ENCODE measurements at places on chromosomes 4 and X.

GRCh38 chr4:104507112-104507511 is 12.4 kb upstream of the CXXC4 start:
- no peak for DNase-seq

DNA sequence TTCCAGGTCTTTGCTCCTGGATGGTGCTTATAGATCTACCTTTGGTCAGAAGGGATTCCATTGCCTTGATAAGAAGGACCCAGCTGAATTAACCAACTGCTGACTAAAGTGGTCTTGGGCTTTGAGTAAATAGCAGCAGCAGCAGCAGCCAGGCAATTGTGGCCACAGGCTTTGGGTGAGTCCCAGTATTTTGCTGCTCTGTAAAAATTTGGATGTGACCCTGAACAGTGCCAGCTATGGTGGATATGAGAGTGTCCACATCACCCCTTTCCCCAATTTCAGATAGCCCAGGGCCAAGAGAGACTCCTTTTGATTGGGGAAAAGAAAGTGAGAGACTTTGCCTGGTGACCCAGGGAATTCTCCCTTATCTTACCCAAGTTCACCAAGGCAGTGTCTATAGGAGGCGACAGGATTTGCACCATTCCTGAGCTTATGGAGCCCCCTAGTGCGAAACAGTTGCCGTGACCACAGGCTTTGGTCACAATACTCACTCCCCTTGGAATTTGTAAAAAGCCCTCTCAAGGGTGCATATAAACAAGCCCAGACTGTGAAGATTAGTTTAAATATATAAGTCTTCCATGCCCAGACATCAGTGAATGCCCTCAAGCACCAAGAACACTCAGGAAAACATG is 518.0 kb downstream of the TMA16 start:
- DNase-seq = no peak

GRCh38 chr4:11223311-11223710 is 205.4 kb downstream of the HS3ST1 start:
- DNase-seq = peak; percentile 3

DNA sequence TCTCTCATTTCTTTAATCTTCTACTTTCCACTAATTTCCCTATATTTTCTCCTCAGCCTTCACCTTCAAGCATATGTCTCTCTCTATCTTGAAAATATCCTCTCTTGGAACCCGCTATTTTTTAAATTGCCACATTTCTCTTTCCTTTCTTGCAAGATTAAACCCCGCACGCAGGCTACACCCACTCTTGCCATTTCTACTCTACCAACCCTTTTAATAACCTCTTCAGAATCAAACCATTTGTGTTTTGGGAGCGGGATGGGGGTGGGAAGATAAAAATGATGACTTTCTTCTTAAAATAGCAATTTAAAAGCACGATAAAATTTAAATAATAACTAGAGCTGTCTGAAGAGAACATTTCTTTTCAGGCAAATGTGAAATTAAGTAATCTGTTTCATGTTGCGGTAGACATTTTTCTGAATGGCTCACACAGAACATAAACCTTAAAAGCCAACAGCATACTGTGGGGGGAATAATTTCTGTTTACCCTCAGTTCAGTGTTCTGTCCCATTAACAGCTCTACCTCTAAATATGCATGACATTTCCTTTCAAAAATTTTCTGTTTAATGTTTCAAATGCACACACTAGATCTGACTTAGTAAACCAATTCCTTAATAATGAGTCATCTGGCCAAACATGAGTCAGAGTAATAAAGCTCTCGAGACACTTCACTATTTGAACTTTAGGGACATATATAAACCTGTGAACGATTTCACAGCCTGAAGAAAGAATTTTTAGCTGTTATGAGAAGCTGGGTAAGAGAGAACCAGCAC is 20.5 kb downstream of the ARSJ start:
- DNase-seq = no peak

DNA sequence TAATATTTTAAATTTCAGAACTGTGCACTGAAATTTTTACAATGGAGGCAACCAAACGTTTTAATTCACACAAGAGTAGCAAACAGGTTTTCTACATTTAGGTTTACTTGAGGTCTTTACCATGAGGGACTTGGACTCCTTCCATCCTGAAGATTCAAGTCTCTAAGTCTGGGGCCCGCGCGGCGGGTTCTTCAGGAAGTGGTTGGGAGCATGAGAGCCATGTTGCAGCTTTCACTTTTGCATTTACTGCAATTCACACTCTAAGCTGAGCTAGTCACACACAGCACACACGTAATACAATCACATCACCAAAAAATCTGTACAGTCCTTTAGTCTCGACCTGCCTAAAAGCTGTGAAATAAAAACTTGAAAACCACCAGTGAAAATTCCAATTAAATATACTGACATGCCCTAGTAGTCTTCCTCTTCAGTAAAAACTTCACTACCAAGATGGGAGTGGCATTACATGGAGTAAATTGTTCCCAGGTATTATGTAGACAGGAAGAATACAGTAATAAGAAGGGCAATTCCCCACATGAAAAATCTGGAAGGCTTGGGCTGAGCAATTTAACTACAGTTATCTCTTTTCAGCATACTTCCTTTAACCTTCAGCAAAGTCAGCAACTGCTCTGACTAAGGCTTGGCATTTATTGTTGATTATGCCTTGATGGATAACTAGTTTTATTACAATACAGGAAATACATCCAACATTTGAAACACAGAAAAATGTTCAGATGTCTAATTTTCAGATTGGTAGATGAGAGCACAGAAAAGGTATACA is 571.1 kb upstream of the DIPK2B start:
- no peak for DNase-seq

DNA sequence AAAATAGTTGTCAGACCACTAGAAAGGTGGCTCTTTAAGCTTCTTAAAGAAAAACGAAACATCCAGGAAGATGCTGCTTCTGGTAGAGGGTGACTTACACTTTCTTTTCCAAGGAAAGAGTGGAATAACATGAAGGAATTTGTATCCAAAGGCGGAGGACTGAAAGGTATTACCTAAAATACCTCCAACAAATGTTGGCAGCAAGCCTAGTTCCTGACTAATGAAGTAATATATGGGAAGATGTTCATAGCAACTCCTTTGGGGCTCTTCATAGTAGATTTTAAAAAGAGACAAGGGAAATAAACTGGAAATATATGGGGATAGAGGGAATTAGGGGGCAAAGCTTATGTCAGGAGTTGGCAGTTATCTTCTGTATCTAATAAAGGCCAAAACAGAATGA is 116.2 kb downstream of the AASDH start:
- no peak for DNase-seq

GRCh38 chrX:71650333-71650969 is 16.9 kb upstream of the LOC101059915 start:
- no peak for DNase-seq

GRCh38 chr4:152892974-152893373 is 43.1 kb upstream of the FHDC1 start:
- no peak for DNase-seq

DNA sequence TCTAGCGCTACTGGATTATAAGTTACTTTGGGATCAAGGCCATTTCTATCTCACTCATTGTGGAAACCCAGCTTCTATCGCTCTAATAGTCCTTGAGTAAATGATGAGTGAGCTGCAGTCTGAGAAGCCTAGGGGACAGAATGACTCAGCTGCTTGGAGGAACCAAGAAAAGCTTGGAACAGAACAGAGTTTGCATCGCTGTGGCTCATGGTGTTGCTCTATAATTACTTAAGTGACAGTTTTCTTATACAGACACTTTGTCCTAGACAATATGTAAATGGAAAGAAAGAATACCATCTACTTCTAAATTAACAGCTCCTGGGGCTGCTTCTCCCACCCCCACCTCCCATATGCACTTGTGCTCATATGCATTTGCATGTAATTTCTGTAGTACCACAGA is 156.9 kb downstream of the SLIT2 start:
- no peak for DNase-seq

DNA sequence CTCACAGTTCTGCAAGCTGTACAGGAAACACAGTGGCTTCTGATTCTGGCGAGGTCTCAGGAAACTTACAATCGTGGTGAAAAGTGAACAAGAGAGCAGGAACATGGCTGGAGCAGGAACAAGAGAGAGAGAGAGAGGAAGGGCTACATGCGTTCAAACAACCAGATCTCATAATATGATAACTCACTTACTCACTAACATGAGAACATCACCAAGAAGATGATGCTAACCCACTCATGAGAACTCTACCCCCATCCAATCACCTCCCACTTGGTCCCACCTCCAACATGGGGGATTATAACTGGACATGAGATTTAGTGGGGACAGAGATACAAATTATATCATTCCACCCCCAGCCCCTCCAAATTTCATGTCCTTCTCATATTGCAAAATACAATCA is 9.8 kb upstream of the TLR1 start:
- no peak for DNase-seq

DNA sequence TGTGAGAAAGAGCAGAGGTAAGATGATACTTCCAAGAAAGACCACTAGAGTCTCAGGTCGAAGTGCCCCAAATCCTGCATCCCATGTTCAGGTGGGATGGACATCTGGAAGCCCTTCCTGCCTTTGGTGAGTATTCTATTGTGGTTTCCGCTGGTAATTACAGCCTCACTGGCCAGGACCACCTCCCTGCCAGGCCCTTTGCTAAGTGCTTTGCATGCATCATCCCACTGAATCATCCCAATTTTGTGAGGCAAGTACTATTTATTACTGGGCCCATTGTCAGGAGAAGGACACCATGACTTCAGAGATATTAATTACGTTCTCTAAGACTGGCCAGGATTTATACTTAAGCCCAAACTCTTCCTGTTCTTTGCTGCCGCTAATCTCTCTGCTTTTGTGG is 10.7 kb upstream of the PASD1 start:
- DNase-seq = no peak

DNA sequence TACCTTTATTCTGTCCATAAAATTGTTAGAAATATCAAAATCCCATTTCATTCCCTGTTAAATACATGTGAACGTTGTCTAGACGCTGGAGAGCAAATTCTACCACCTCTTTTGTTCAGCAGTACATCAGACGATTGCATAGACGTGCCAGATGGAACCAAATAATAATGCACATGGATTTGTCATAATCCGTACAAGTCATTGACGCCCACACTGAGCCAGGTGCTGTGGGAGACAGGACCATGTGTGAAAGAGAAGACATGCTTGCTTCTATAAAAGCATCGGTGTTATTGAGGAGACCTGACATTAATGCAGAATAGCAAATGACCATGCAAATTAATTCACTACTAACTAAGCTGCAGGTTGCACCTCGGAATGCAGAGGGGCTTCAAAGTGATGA is 175.0 kb downstream of the PTTG2 start:
- DNase-seq = no peak

- no peak for DNase-seq
These were observed 126.6 kb downstream of the SH3RF1 start for GRCh38 chr4:169144061-169144600.

DNA sequence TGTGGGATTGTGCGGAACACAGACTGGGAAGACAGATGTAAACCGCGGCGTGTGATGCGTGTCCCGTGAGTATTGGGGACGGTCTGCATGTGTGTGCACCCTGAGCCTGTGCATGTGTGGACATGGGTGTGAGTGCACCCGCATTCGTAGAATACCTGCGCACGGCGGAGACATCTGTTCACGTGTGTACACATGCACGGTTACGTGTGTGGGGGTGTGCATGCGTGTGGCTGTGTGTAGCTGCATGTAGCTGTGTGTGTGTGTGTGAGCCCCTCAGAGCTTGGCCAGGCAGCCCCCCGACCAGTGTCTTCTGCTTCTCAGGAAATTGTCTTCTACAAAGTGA is 19.6 kb downstream of the ATP5ME start:
- DNase-seq = no peak

- no peak for DNase-seq
These were observed 24.1 kb upstream of the MAGEB16 start for GRCh38 chrX:35773958-35774564.

GRCh38 chrX:25432396-25432795 is 416.6 kb upstream of the ARX start:
- DNase-seq = no peak

DNA sequence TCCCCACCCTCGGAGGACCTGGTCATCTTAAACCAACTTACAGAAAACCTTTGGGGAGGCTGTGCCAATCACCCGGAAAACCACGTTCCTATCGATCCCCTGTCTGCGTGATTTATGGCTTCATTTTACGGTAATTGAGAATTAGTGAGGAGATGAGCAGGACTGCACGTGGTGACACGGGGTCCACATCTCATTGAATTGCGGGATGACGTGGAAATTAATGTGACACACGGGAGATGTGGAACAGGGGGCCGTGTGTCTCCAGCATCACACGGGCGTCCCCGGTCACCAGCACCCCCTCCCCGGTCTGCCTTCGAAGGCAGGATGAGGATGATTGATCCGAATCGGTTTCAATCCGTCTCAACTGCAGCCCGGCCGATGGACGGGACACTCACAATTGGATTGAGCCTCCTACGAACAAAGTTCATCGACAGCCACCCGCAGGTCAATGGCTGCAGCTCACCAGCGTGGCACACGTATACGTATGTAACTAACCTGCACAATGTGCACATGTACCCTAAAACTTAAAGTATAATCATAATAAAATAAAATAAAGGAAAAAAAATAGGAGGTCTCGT is 160.3 kb downstream of the SHOX start:
- no peak for DNase-seq

Measured in NCI-H2171 treated with DMSO at 0.1 percent for 48 hours (cell line).